Hematopoietic multipotent progenitor cell treated with erythropoietin and hydrocortisone succinate and interleukin-3 and kit ligand, for 17 days (in vitro differentiated cells): ENCODE measurements at places on chromosomes 11 and 22.
A peak's percentile ranks its signal among the peaks of the same experiment; 100 is the strongest.

DNA sequence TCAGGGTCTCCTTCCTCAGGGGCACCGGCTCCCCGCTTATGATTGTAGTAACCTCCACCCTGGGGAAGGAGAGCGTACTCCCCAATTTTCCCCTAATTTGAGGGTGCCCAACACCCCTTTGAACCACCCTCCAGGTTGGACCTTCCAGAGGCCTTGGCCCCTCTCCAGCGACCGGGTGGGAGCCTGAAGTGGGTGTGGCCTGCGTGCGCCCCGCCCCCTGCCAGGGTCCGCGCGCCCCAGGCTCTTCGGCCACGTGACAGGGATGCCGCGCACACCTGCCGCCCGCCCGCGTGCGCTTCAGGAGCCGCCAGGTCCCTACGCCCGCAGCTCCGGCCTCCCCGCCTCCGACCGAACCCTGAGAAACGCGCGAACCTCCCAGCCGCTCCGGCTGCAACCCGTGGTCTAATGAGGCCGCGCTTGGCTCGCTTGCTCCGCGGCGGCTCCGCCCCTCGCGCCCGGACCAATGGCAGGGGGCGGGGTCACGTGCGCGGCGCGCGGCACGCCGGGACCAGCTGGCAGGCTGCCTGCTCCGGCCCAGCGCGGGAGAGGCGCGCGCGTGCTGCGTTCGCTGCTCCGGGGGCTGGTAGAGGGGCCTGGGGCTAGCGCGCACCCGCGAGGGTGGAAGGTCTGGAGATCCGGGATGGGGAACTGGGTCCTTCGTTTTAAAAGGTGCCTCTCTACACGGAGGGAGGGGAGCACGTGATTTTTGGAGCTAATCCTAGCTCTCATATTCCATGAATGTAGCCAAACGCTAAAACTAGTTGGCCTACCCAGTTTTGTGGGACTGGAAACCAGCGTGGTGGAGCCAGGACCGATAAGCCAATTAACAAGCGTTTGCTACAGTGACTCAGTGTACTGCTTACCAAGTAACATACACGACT is at the start of gene FOXRED2:
TSS of gene FOXRED2 (minus strand) at position 404 of the 881 bp plus-strand sequence. CDS start 618 bp downstream, outside the sequence.
- peak; percentile 87 for DNase-seq

DNA sequence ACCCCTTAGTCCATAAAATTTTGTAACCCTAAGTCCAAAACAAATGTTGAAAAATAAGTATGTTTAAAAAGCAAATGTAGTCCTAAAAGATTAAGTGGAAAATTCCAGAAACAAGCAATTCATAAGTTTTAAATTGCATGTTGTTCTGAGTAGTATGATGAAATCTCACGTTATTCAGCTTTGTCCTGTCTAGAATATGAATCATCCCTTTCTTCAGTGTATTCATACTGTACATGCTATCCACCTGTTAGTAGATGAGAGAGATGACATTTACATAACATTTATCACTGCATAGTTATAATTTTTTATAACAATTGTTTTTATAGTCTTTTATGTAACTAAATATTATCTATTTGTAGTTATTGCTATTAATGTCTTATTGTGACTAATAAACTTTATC is 622.3 kb upstream of the CHORDC1 start:
- no peak for DNase-seq

GRCh38 chr11:70225681-70226177 is 22.6 kb downstream of the FADD start:
- no peak for DNase-seq

- peak; percentile 30 for DNase-seq
Measured at GRCh38 chr11:43747130-43747802, 66.7 kb downstream of the HSD17B12 start.

GRCh38 chr22:32751065-32751767 is 50.3 kb upstream of the TIMP3 start:
- no peak for DNase-seq

GRCh38 chr11:23851216-23851615 is 645.6 kb upstream of the LUZP2 start:
- no peak for DNase-seq

DNA sequence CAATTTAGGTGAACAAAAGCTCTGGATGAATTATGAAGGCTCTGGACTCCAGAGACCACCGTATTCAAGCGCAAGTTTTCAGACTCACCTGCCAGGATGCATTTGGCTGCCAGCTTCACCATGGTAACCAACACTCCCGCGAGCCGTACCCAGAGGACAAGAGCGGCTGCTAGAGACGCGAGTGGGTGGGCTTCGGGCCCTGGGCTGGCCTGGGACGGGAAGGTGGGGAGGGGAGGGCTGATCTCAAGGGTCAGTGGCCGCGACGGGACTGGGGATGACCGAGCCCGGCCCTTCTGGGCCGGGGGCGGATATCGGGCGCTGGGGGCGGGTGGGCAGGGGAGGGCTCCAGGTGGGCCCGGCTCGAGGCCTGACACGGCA is 344 bp downstream of the IFT27 start:
- no peak for DNase-seq

DNA sequence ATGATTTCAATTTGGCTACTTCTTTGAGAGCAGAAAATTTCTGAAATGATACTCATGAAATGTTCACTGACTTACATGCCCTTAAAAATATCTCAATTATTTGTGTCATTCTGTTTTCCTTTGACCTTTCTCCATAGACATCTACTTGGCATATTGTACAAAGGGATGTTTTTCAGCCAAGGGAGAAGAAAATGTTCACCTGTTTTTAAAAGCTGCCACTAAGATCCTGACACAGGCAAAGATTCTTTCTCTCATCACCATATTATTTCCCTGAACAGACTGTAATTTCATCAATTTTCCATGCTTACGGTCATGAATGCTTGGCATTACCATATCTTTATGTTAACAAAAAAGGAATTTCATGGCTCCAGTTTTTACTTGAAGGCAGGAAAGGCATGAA is 67.4 kb upstream of the DBX1 start:
- no peak for DNase-seq
